Fibroblast of mammary gland (primary cell): ENCODE measurements at places on chromosomes 1 and 21.
A peak's percentile ranks its signal among the peaks of the same experiment; 100 is the strongest.

DNA sequence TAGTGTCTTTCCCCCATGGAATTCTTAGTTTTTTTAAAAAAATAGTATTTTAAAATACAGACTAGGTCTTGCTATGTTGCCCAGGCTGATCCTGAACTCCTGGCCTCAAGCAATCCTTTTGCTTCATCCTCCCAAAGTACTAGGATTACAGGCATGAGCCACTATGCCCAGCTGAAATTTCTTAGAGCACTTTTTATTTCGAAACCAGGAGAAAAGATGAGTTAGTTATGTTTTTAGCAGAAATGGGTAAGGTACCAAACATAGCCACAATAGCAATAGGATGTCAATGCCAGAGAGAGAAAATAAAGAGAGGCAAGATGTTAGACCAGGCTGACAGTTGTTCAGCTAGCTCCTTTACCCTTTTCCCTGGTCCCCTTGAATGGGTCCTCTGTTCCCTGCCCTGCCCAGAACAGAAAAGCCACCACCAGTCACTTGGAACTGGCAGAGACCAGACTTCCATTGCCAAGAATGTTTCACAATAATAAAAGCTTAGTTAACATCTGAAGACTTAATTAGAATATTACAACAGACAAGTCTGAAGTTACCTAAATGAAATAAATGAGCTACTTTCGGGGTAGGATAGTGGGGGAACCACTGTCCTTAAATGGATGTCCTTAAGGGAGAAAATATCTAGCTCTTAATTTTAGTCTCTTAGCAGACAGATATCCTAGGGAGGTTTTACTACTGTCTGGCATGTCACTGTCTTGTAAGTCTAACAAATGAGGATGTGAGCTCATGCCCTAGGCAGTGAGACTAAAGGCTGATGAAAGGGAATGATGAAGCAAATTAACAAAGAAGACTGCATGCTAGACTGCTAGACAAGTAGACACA, 54.3 kb downstream of the ABL2 start:
- DNase-seq = peak; percentile 66

DNA sequence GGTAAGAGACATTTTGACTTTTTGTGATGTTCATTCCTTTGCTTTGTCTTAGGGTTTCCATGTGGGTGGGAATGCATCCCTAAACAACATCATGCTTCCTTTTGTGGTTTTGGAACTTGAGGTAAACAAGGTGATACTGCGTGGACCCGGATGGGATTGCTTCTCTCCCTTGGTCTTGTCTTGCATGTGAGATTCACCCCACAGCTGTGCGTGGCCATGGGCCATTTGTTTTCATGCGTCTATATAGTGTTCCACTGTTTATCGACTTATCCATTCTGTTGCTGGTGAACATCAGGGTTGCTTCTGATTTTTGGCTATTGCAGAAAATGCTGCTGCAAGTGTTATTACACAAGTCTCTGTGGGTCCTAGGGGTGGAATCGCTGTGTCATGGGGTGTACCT, 21.1 kb downstream of the CRYAA start:
- no peak for DNase-seq

DNA sequence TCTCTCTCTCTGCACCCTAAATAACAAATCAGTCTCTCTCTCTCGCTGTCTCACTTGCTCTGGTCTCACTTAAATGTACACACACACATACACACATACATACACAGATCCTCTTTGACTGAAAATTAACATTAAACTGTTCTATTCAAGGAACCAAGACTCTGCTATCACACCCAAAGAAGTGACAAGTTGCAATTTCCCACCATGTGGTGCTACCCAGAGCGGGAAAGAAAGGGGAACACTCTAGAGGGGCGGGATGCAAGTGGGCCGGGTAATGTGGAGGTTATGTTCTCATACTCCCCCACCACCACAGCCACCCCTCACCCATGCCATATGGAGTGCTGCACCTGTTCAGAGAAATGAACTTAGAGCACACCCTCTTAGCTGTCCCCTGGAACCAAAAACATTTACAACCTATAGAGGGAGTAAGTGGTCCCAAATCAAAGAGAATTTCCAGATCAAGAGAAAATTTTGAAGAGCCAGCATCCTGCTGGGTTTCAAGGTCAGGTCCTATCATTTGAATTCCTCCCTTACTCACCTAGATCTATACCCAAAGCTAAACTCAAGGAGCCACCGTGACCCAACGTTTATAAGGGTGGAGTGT, 319.4 kb downstream of the BRINP2 start:
- no peak for DNase-seq

- no peak for DNase-seq
These were observed 239.6 kb upstream of the DUSP10 start for GRCh38 chr1:221981461-221981860.

DNA sequence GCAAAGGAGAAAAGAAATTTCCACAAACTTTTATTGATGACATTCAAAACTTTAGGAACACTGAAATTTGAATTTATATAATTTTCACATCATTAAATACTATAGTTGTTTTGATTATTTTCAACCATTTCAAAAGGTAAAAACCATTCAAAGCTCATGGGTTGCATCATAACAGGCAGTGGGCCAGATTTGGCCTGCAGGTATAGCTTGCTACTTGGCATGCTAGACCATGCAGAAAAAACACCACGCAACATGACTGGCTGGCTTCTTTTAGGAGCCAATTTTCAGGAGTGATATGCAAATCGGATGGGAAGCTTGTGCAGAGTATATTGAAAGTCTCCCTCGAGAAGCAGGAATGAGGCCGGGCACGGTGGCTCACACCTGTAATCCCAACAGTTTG, 144.8 kb downstream of the GLUL start:
- no peak for DNase-seq

DNA sequence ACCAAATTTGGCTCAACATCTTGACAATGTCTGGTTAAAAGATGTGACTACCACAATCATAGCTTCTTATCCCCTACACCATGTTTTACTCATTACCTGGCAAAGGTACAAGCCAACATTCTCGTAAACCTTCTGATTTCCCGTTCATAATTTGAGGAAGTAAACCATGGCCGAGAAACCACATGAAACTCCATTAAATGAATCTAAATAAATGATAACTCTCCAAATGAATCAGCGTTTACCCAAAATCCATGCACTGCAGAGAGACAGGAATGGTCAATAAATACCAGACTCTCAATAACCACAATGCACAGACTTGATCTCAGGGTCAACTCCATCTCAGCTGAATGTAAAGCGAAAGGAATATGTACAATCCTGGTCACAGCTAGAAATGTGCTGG, 125.2 kb downstream of the TYW3 start:
- DNase-seq = no peak

DNA sequence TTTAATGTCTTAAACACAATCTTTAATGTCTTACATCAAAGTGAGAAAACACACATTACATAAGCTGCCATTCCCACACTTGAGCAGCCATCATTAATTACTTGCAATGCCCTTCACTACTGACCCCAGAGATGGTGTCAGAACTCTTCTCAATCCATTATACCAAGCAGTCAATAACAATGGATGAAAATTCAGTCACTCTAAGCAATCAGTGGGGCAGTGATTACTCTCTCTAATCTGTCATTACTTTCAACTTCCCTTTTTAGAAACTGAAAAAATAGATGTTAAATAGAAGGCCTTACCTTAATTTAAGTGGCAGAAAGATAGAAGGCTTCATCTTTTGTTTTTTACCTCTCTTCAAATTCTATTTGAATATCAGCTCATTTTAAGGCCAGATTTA, 9.7 kb upstream of the FRRS1 start:
- DNase-seq = no peak

DNA sequence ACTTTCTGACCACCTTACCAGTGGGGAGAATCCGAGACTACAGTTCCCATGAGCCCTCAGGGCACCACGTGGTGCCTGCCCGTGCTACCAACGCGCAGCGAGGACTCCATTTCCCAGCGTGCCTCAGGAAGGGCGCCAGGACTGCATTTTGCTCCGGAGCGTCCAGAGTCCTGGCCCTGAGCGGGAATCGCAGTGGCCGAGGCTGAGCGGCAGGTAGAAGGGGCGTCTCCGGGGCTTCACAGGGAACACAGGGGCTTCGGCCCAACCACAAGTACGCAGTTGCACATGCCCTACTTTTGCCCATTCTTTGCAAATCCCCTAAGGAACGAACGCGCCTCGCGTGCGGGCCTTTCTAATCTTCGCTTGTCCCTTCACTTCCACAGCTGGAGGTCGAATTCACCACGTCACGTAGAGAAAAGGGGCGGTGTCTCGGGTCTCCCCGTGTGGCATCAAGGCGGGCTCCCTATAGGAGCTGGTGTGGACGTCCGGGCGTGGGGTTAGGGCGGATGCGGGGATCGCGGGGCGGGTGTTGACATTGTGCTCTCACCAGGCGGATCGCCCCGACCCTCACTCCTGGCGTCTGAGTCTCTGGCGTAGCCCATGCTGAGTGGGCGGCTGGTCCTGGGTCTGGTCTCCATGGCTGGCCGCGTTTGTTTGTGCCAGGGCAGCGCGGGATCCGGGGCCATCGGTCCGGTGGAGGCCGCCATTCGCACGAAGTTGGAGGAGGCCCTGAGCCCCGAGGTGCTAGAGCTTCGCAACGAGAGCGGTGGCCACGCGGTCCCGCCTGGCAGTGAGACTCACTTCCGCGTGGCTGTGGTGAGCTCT, at the start of gene BOLA1:
BOLA1 (plus strand) TSS at position 109 of the 825 bp plus-strand sequence; CDS start at position 601, 492 bp downstream.
- peak; percentile 89 for DNase-seq

GRCh38 chr1:156705918-156706656, 704 bp upstream of the CRABP2 start:
- DNase-seq = peak; percentile 67

DNA sequence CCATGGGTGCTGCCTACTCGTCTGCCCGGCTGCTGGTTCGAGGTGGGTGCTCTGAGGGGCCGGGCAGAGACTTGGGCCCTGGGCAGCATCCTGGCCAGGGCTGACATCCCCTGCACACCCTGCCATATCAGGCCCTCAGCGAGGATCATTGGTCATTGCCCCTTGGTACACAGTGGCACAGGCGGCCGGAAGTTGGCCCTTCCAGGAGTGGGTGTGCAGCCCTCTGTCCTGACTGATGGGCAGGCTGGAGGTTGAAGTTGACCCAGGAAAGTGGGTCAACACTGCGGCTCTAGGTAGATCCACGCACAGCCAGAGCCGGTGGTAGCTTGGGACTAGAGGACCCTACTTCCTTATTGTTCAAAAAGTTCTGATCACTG, 72.9 kb downstream of the TRIM11 start:
- no peak for DNase-seq

GRCh38 chr1:236163463-236164153, 21.3 kb downstream of the GPR137B start:
- no peak for DNase-seq

DNA sequence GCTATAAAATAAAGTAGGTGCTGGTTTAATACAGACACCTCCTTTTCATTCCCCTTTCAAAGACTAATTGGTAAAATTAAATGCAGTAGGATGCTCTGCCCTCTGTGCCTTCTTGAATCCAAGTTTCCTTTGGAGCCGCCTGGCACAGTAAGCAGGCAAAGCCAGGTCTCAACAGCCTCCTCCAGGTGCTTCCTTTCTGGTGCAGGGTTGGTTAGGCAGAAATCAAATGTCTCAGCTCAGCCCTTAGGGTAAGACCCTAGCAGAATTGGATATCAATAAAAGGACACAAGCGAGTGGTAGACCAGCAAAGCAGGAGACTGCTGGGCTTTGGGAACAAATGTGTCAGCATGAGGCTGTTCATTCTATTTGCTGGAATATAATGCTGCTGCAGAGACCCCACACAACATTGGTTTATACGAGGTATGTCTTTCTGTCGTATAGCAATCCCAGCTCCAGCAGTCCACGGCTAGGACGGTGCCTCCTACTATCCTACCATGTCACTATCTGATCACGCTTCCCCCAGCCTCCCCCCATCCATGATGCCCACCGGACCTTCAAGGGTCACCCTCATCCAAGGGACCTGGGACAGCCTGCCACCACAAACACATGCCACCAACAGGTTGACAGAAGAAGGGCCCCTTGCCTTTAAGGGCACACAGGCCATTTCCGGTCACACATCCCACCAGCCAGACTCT, 58.4 kb downstream of the CAPN2 start:
- no peak for DNase-seq

- DNase-seq = peak; percentile 86
These were observed 6.8 kb downstream of the MYOC start for GRCh38 chr1:171645553-171646248.
